Activated gamma-delta T cell treated with anti-CD3 and anti-CD28 coated beads, Interleukin-2, amount 50 U/mL, for 16 hours (primary cell): ENCODE measurements at places on chromosomes 13 and 19.

- DNase-seq: peak; percentile 55
These were observed 3.3 kb upstream of the NAPA start for GRCh38 chr19:47518139-47518538.

- DNase-seq: no peak
These were observed 474 bp upstream of the IFT88 start for GRCh38 chr13:20566468-20566897.

- no peak for DNase-seq
These were observed 1.9 kb upstream of the TSC22D1 start for GRCh38 chr13:44578067-44578400.

DNA sequence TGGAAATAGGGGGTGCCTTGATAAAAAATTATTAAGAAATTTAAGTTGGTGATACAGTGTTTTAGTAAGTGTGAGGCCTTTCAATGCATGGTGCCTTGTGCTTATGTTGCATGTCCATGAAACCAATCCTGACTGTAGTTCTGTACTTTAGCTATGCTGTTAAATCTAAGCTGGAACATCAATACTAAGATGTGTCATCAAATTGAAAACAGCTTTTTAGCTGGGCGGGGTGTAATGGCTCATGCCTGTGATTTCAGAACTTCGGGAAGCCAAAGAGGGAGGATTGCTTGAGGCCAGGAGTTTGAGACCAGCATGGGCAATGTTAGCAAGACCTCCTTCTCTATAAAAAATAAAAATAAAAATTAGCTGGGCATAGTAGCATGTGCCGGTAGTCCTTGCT lies 930.3 kb upstream of the PCDH9 start:
- no peak for DNase-seq

DNA sequence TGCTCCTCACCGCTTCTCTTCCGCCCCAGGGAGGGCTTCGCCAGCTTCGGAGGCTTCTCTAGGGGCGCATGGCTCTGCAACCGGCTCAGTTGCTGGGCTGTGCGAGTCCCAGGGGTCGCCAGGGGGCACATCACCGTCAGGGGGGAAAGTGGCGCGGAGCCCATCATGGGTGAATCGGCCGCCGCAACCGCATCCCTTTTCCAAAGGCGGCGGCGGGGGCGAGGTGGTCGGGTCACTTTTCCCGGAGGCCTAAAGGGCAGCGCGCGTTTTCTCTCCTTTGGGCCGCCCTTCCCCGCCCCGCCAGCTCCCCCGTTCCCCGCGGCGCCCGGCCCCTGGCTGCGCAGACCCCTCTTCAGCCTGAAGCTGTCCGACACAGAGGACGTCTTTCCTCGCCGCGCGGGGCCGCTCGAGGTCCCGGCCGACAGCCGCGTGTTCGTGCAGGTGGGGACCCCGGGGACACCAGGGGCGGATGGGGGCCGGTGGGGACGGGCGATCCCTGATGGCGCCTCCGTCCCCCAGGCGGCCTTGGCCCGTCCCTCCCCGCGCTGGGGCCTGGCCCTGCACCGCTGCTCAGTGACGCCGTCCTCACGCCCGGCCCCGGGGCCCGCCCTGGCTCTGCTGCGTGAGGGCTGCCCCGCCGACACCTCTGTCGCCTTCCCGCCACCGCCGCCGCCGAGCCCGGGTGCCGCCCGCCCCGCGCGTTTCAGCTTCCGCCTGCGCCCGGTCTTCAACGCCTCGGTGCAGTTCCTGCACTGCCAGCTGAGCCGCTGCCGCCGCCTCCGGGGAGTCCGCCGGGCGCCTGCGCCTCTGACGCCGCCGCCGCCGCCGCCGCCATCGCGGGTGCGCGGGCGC lies 1.7 kb downstream of the TGFBR3L start:
- DNase-seq: no peak

- no peak for DNase-seq
These were observed 211.1 kb upstream of the NBEA start for GRCh38 chr13:34730961-34731360.

- no peak for DNase-seq
These were observed 94.1 kb downstream of the STK24 start for GRCh38 chr13:98482476-98483444.

DNA sequence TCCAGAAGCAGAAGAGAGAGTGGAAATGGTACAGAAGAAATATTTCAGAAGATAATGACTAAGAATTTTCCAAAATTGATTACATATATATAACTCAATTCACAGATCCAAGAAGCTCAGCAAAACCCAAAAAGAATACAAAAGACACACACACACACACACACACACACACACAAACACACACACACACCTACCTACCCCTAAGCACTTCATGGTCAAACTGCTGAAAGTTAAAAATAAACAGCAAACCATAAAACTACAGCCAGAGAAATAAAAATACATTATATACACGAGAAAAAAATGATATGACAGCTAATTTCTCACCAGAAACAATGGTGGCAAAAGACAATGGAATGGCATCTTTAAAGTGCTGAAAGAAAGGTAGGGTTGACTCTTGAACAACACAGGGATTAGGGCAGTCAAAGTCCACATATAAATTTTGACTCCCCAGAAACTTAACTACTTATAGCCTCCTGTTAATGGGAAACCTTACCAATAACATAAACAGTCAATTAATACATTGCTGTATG lies 49.2 kb downstream of the DIAPH3 start:
- DNase-seq: no peak

DNA sequence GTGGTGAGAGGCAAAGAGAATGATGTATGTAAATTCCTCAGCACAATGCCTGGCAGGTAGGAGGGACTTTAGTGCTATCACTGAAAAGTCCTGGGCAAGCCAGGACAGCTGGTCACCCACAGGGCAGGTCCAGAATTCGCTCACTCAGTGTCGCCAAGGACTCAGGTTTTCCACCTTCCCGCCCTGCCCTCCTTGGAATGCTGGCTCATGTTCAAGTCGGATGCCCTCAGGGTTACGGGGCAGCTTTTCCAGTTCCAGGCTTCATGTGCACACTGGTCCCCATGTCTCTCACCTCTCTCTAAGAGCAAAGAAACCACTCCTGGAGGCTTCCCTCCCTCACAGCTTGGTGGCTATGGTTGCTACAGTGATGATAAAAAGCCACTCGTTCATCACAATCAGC lies 24.8 kb upstream of the NAXD start:
- no peak for DNase-seq

- DNase-seq: no peak
These were observed 2.0 kb downstream of the PPP6R1 start for GRCh38 chr19:55256562-55257460.

DNA sequence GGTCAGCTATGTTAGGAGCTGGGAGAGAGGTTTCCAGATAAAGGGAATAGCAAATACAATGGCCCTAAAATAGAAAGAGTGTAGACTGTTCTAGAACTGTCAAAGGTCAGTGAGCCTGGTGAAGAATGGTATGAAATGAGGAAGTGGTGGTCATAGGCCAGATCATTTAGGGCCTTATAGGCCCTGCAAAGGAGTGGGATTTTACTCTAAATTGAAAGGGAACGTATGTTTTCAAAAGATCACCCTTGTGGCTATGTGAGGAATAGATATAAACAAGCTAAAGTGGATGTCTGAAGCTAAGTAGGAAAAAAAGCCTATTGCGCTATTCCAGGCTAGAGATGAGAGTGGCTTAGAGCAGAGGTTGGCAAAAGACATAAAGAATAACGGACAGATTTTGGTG lies 70.7 kb upstream of the TDRD3 start:
- no peak for DNase-seq

GRCh38 chr13:76917095-76917494 lies 30.9 kb upstream of the KCTD12 start:
- no peak for DNase-seq

GRCh38 chr13:68927387-68928026 lies 1180.1 kb upstream of the ATXN8OS start:
- DNase-seq: no peak

GRCh38 chr13:37277435-37278144 lies 172.1 kb upstream of the CSNK1A1L start:
- no peak for DNase-seq

GRCh38 chr19:44777715-44778347 lies at the start of gene CBLC:
TSS of gene CBLC (plus strand) at chr19:44777890. CDS start at chr19:44777932, 42 bp downstream.
- no peak for DNase-seq

GRCh38 chr13:89966524-89966923 lies 1381.0 kb upstream of the MIR17HG start:
- DNase-seq: no peak

GRCh38 chr13:37011002-37011401 lies 10.4 kb downstream of the EXOSC8 start:
- no peak for DNase-seq

DNA sequence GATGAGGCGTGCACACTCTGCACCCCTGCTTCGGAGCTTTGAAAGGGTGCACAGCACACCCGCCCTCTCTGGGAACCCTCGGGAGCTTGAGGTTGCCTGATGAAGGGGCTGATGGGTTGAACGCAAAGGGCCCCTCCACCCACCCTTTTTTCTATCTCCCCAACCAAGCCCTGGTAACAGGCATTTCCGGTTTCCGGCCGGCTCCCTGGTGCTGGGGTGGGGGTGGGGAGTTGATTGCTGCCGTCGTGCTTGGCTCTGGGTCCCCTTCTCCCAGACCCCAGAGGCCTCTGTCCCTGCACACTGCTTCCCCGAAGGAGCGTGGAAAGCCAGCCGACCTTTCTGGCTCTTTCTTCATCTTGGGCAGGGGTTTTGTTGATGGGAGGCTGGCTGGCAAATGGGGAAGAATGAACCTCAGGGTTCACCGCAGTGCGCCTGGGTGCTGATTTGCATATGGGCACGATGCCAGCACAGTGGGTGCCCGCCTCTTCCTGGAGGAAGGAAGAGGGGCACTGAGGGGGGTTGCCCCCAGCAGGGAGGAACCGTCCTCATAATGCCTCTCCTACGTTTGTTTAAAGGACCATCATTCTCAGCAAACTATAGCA lies 29.1 kb downstream of the VAV1 start:
- peak; percentile 71 for DNase-seq

DNA sequence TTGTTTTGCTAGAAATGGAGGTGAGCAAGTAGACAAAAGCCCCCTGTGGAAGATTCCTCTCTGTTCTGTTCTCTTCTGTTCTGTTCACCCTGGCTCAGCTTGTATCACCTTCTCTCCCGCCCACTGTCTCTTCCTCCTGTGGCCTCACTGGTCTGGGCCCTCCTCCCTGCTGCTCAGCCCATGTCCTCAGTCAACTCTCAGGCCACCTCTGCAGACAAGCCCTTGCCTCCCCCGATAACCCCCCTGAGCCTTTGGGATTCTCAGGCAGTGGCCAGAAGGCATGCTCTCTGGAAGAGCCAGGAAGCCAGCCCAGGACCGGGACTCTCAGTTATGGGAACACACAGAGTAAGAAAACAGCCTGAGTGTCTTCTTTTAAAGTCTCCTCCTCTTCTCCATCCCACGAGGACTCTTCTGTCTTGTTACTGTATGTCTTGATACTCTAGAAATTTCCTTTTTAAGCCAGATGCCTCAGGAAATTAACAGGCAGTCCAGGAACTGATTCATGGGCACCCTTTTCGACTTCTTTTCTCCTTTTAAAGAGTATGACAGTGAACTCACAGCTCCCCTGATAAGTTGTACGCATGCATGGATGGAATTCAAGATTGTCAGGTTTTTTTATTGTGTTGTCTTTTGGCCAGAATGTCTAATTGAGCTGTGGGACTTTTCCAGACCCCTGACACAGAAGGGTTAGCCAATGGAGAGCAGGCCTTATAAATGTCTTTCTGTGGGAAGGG lies 33.7 kb downstream of the SHISA2 start:
- no peak for DNase-seq

DNA sequence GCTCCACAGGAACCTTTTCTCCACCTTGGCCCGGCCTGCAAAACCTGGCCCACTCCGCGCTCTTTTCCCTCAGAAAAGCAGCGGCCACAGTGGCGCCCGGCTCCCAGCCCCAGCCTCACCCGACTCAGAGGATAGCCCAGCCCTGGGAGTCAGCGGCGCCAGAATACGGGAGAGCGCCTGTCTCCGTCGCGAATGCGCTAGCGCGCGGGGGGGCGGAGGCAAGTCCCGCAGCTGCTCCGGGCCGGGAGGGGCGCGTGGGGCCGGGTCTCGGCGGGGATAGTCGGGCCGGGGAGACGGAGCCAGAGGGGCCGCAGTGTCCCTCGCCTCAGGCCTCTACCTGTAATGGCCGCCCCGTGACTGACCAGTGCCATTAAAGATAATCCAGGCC lies at the start of gene ZFP30:
Gene ZFP30, minus strand, starts transcription at position 165 of the 388 bp plus-strand sequence. CDS start 7,643 bp downstream, outside the sequence.
- DNase-seq: peak; percentile 58

DNA sequence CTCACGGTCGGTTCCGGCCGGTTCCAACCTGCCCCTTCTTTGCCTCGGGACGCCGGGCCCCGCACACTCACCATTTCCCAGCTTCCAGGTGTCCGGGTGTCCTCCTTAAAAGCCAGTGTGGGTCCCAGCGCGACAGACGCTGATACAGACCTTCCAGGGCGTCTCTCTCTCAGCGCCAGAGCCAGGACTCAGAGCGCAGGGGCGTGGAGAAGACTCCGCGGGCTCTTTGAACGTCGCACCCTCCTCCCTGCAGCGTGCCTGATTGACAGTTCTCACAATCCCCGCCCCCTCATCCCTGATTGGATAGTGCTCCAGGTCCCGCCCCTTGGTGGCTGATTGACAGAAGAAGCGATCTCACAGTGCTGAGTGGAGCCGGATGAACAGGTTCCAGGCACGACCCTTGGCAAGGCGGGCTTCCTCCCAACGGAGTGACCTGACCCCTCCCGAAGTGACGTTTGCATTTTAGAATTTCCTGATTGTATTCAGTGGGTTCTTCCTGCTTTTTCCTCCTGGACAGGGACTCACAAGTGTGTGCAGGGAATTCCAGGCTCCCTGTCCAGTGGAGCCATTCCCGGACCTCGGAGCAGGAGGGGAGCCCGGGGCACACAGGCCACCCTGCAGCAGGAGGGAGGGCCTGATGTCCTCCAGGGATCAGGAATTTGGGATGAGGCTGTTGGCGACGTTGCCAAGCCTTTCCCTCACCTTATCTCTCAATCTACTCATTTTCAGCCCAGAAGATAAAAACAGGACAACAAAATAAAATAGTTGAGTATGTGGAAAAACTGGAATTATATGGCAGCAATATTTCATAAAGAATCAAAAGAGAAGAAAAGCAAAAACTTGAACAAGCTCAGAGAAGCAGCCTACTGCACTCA lies at the start of gene ZNF823:
Gene ZNF823, minus strand, starts transcription at position 201 of the 875 bp plus-strand sequence. Its CDS starts 127 bp downstream, at position 74.
- DNase-seq: peak; percentile 97
